SK-N-DZ (cell line): ENCODE measurements at places on chromosomes 1 and 21.

GRCh38 chr1:180851995-180852887 is 60.5 kb upstream of the KIAA1614 start:
- DNase-seq, result no peak

GRCh38 chr1:64437453-64437852 is 32.5 kb upstream of the CACHD1 start:
- no peak for DNase-seq

DNA sequence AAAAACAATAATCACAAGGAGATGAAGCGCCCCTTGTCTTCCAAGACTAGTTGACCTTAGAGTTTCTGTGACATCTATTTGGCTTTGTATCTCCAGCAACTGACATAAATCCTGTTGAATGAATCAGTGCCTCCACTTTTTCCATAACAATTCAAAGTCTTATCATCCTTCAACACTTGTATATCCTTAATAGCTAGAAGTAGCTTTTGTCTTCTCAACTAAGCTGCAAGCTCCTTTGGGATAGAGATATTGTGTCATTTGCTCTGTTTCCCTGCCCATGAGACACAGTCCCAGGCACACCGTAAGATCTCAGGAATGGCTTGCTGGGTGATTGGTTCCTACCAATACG is 5.7 kb downstream of the PIGR start:
- DNase-seq, result no peak

DNA sequence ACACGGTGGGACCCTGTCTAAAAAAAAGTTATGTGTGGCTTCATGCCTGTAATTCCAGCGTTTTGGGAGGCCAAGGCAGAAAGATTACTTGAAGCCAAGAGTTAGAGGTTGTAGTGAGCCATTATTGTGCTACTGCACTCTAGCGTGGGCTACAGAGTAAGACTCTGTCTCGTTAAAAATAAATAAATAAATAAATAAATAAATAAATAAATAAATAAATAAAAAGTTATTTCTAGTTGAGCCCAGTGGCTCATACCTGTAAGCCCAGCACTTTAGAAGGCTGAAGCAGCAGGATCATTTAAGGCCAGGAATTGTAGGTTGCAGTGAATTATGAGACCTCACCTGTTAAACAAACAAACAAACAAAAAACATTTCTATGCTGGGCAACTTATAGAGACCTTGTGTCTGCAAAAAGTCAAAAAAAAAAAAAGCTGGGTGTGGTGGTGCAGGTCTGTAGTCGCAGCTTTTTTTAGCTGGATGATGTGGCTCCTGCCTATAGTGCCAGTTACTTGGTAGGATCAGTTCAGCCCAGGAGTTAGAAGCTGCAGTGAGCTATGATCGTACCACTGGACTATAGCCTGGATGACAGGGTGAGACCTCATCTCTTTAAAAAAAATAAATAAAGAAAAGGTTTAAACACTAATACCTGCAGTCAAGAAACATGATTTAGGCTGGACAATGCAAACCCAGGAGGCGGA is 25.6 kb downstream of the GON4L start:
- no peak for DNase-seq

- peak; percentile 39 for DNase-seq
Measured at GRCh38 chr1:19582318-19582717, 61.8 kb upstream of the NBL1 start.

DNA sequence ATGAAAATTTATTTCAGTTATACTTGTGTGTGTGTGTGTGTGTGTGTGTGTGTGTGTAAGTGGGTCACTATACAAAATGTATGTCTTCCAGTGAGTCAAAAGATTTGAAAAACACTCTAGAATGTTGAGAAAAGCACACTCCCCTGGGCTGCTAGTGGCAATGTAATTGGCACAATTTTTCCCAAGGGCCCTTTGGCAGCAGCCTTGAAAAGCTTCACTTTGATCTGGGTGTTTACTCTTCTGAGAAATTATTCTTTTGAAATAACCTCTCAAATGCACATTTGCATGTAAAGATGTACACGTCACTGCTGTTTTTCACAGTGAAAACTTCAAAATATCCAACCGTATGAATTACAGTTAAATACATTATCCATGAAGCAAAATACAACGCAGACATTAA is 22.1 kb upstream of the SLC44A3 start:
- DNase-seq, result no peak

DNA sequence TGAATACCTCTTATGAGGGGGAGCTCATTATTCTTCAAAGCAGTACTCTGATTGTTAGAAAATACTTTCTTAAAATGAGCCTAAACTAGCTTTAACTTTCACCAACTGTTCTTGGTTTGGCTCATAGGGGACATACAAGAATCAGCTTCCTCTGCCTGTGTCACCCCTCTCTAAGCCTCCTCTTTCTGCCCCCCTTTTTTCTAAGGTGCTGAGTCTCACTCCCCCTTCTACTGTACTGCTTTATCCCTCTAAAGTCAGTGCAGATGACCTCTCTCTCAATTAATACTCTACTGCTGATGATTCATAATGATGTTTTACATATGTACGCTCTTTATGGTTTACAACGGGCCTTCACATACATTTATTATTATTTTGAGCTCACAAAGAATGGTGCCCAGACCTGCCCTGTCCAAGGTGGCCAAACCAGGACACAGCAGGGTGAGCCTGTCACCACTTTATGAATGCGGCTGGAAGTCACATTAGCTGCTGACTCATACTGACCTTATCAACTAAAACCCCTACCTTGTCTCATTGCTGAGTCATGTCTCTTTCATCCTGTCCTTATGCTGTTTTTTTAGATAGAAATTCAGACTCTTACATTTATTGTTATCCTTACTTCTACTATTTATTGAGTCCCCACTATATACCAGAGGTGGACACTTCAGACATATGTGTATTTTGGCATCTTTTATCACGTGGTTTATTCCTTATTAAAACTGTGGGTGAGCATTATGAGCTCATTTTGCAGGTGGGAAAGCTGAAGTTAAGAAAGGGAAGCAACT is 126.9 kb downstream of the RNF220 start:
- no peak for DNase-seq

DNA sequence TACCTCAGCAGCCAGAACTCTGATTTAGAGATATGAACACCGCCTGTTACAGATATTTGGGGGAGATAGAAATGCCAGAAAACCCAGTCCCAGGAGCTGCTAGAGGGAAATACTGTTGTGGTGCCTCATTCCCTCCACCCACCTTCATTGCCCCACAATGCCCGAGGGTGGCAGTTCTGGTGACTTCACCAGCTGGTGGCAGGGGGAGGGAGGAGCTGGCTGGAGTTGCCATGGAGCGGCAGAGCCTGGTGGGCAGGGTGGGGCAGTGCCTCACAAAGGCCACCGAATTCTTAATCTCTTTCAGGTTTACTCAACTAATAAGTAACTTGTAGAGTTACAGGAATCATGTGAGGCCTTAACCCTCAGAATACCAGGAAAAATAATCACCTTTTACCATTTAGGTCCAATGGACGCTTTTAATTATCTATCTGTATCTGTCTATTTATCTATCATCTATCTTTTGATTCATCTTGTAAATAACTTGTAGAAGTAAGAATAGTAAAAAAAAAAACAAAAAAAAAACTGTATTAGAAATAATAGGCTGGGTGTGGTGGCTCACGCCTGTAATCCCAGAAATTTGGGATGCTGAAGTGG is 11.7 kb upstream of the S100A11 start:
- DNase-seq, result no peak

DNA sequence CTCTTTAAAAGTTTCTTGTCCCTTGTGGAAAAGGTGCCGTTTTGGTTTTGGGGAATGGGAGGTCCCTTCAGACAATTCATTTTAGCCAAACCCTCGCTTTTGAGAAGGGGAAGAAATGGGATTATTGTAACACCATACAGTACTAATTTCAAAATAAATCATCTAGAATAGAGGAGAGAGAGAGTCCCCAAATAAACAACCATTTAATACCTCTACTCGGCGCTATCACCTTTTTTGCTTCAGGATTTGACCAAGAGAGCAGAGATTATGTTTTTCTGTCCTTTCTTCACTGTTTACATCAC is 770 bp upstream of the RC3H1 start:
- no peak for DNase-seq

DNA sequence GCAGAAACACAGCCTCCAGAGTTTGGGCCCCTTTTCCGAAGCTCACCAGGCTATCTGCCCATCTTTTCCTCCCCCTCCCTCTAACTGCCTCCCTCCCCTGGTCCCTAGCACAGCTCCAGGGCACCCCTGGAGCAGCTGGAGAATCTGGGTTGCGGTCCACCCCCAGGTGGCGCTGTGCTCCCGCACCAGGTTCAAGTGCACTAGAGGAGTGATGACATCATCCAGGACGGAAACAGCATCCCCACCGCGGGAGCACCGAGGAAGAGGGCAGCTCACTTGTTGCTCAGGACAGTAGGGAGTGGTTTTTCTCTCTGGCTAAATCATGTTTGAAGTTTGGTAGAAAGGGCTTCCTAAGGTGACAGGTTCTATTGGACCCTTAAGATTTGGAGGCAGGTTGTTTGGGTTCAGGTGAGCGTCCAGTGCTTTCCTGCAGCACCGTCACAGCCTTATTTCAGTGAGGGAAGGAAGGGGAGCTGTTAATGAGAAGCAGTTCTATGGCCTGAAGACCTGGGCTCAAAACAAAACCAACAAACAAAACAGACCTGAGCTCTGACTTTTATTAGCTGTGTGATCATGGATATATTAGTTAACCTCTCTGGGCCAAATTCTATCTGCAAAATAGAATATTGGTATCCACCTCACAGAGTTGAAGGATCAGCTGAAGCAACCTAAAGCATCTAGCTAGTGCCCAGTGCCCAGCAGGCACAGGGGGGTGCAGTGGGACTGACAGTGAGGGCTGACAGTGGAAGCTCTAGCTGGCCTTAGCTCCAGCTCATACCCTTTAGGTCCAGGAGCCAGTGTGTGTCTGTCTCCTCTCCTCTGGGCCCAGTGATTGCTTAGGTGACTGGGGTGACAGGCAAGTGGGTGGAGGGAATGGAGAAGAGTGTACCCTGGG is 7.5 kb downstream of the SHISA4 start:
- DNase-seq, result peak; percentile 81

DNA sequence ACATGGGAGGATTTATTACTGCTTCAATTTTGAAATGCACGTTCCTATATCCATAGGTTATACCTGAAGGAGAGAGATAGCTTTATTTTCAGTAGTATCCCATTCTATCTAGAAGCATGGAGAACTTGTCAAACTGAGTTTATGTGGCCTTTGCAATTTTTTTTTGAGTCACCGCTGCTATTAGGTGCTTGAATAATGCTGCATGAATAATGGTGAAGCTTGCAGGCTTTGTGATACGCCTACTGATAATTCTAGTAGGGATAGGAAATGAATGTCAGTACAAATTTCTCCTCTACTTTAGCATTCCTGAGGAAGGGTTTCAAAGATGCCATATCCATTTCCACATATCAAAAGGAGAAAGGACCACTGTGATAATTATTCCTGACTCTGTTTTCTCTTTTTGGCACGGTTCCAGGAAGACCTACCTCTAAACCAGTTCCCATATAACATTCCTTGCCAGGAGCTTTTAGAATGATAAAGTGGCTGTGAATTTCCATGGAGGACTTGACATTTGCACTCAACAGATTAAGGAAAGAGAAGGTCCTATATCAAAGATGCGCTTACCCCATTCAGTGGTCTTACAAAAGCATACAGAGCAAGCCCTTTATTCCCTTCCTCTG is 83.5 kb downstream of the SPATA46 start:
- DNase-seq, result no peak

DNA sequence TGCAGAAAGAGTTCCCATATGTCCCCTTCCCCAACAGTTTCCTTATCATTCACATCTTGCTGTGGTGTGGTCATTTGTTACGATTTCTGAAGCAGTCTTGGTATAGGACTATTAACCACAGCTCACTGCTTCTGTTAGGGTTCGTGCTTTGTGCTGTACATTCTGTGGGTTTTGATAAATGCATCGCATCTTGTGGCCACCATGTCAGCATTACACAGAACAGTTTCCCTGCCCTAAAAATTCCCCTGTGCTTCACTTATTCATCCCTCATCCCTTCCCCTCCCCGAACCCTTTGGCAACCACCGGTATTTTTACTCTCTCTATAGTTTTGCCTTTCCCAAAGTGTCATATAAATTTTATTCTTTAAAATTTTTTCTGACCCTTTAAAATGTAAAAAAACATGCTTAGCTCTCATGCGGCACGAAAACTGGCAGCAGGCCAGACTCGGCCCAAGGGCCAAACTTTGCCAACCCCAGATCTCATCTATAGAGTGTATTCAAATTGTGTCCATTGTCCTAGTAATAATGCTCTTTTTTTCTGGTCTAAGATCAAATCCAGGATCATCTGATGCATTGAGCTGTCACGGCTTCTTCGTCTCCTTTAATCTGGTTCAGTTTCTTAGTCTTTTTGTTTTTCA is 78.2 kb downstream of the SIM2 start:
- no peak for DNase-seq

DNA sequence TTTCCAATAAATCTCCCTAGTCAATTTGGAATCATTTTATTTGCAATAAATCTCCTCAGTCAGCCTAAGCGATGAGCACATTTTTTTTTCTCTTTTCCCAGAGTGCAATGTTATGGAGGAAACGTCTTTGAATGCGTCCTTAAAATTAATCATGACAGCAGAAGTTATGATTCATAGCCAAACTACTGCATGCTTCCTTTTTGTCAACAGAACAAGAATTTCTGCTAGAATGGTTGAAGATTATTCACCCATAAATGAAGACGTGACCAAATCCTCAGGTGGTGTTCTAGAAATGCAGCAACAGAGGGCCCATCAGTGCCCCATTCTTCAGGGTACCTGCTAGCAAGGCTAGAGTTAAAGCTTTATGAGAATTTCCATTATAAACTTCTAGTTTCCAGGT is 407.9 kb upstream of the PKN2 start:
- DNase-seq, result no peak

DNA sequence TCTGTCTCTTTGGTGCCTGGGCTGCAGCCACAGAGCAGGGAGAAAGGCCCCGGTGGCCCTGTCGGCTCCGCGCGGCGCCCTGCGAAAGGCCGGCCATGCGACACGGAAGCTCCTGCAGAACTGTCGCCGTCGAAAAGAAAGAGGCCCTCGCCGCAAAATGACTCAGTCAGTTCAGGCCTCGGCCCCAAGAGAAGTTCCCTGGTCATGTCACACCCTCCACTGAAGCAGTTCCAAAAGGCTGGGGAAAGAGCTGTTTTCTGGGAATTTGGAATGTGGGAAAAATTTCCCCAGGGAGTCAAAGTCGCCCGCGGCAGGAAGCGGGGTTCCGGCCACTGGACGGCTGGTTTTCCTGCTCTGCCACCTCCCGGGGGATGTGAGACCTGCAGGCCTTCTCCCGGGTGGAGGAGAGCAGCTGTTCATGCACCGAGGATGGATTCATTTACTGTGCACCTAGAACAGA is 115.8 kb upstream of the ZNF678 start:
- peak; percentile 44 for DNase-seq

DNA sequence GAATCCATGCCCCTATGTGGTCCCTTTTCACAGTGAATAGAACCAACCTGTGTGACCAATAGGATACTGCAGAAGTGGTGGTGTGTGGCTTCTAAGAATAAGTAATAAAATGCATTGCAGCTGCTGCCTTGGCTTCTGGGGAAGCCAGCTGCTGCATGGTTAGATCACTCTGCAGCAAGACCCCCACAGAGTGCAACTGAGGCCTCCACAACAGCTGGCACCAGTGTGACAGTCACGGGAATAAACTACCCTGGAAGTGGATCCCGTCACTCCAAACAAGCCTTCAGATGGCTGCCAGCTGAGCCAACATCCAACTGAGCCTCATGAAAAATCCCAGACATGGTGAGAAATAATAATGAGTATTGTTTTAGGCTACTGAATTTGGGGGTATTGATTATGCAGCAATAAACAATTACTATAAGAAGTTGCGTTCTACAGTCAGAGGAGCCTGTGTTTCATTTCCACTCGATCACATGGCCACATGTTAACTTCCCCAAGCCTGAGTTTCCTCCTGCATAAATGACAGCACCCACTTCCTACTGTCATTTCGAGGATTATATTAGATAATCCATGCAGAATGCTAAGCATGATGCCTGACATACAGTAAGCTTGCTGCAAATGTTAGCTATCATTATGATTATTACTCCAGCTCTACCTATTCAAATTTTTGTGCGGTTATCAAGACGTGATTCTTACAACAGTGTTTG is 20.8 kb upstream of the COG2 start:
- DNase-seq, result no peak
